Activated CD8-positive, alpha-beta T cell treated with anti-CD3 and anti-CD28 coated beads, Interleukin-2, amount 10 ng/mL, durations not matched to agents 7 days and 5 days (primary cell): ENCODE measurements at places on chromosomes 3 and 15. TPM values are rescaled to one million over a fixed set of nuclear protein-coding genes. Genes with fewer than 3 reads are reported as not detected.

DNA sequence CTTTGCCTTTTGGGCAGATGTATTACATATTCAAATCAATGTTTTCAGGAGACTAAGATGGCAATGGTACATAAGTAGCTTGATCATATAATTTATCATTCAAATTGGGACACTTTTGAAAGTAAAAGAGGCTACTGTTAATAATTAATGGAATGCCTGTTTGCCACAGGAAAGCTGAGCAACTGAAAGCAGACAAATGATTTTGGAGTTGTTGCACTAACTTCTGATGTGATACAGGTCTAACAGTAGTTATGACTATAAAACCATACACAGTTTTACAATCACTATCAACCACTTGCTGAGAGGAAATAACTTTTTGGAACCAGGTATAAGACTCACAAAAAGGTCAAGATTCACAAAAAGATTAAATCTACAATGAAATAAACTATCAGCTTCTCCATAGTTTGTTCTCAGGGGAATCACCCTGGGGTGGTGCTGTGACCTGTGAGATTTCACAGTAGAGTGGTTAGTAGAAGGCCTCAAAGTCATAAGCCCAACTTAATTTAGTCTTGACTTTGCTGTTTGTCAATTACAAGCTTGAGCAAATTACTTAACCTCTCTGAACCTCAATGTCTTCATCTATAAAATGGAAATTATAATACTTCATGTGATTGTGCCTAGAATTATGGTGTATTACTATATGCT, 42.7 kb downstream of the HHLA2 start:
- no peak for DNase-seq

- no peak for DNase-seq
Measured at GRCh38 chr3:44334326-44334725, 4.2 kb upstream of the TCAIM start.

GRCh38 chr3:81816473-81817250, 55.2 kb upstream of the GBE1 start:
- DNase-seq: no peak

GRCh38 chr3:189982321-189982945, 138.3 kb downstream of the P3H2 start:
- no peak for DNase-seq

DNA sequence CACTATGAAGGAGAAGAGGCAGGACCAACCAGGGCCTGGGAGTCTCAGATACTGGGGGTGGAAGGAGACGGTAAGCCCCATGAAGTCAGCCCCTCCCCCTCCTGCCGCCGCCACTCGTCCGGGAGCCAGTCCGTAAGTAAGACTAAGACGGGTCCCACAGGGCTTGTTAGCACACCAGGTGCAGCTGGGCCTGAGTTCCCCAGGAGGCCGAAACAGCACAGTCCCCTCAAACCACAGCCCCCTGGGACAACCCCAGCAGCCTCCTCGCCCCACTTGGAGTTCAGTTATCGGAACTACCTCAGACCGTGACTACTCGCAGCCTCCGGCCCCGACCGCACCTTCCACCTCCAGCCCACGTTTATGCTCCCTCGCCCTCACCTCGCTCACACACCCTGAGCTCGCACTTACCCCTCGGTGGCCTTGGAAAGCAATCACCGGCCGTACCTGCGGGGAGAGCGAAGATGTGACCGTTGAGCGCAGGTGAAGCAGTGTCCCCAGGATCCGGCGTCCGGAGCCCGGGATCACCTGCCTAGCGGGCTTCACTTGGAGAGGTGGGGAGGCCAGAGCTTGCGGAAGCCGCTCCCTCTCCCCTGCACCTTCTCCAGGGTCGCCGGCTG, 557 bp downstream of the ELL3 start:
- DNase-seq: peak; percentile 42

The AGTR1 gene
- not detected for total RNA-seq
